Fibroblast of gingiva (primary cell): ENCODE measurements at places on chromosomes 2 and 18.

DNA sequence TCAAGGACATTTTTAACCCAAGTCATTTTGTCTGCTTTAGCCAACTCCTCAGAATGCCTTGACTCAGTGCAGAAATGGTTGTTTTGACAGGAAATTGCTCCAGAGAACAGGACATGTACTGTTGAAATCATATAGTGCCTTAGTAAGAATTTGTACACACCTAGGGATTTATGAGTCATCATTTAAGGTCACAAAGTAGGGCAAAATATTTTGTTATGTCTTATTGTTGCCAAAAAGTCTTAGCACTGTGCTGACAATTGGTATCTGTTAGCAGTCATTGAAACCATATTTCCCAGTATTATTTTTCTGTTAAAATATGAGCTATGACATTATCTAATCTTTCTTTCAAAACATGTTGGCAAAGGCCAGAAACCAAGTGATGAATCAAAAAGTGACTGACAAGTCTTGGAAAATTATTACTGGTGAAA lies 104.5 kb downstream of the OSBPL6 start:
- peak; percentile 58 for DNase-seq

- DNase-seq: no peak
Measured at GRCh38 chr2:127857265-127857808, 618 bp downstream of the POLR2D start.

DNA sequence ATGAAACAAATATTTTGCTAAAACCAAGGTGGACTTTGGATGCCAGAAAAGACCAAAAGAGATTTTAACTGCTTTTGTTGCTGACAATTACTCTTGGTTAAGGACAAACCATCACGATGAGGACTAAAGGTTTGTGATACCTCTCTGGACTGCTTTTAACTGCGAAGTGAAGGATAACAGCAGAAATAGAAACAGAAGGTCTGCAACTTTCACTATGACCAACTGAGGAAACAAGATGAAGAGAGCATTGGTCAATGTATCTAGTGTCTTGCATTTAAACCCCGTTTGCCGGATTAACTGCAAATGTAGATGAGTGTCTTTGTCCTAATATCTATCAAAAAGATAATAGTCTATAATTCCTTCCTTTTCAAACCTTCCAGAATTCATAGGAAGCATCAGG lies 541.7 kb downstream of the ERBB4 start:
- DNase-seq: no peak

GRCh38 chr18:58446391-58447060 lies 182.4 kb downstream of the ALPK2 start:
- no peak for DNase-seq

DNA sequence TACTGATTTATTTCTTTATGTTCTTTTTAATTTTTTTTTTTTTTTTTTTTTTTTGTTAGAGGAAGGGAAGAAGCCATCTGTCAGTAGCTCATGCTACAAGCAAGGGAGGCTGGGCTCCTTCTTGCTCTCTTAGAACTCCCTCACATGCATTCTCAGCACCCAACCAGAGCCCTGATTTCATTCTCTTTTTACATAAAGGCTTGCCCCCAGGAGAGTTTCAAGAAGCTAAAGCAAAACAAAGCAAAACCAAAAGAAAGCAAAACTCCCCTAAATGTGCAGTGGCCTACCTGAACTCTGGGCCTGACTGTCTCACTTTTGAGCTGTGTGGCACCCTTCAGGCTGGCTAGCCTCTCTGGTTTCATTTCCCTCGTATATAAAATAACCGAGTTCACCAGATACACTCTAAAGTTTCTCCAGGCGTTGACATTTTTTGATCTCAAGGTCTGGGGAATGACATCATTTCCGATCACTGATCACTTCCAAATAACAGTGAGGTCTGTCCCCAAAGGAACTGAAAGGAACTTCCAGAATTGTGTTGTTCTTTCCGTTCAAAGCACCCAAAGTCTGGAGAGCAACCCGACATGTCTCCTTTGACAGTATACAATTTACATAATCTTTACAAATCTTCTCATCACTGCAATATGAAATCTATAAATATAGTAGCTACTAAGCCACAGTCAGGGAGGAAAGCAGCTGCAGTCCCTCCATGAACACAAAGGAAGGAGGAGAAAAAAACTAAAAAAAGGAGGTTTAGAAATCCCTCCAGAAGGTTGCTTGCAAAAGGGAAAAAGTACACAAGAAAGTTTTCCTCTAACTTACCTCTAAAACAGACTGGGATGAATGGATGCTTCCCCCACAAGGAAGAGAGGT lies 145.6 kb upstream of the NCK2 start:
- DNase-seq: no peak

DNA sequence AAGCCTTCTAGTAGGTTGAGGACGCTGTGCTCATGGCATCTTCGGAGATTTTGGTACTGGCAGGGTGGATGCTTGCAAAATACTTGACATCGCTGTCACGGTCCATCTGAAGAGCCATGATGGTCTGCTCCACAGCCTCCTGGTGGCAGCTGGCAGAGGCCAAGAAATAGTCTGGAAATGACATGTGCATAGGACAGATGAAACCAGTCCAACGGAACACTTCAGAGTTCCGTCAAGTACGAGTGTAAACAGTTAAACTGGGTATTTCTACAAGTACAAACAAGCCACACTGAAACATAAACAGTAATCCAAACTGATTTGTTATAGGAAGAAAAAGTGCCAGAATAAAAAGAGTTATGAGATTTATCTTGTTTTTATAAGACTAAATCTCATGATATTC lies 66.6 kb downstream of the PPP4R1 start:
- no peak for DNase-seq

- DNase-seq: peak; percentile 87
Measured at GRCh38 chr2:63712748-63713147, 124.0 kb downstream of the MDH1 start.

DNA sequence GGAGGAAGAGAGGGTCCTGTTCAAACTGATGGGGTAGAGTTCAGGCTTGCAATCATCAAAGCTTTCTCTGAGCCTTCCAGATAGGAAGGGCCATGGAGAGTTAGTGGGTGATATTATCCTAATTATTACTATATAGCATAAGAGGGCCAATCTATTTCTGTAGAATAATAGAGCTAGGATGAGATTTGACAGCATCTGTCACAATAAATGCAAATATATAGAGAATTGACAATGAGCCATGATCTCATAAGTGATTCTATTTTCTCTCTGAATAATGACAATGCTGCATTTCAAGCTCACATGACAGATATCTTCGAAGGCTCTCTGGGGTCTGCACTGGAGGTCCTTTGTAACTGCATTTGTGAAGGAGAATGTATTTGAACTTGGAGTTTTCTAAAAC lies 521.9 kb upstream of the CELF4 start:
- DNase-seq: no peak

GRCh38 chr2:168552450-168552856 lies 96.4 kb downstream of the CERS6 start:
- no peak for DNase-seq

- DNase-seq: no peak
Measured at GRCh38 chr18:57533868-57534510, 52.5 kb downstream of the FECH start.

GRCh38 chr2:215637651-215638050 lies 201.8 kb upstream of the FN1 start:
- no peak for DNase-seq

DNA sequence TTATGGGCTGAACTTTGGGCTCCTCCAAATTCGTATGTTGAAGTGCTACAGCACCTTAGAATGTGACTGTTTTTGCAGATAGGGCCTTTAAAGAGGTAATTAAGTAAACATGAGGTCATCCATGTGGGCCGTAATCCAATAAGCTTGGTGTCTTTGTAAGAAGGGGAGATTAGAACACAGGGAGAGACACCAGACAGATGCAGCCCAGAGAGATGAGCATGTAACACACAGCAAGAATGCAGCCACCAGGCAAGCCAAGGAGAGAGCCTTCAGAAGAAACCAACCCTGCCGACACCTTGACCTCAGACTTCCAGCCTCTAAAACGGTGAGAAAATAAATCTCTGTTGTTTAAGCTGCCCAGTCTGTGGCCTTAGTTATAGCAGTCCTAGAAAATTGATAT lies 74.3 kb downstream of the HRH4 start:
- DNase-seq: no peak

- no peak for DNase-seq
Measured at GRCh38 chr2:156329031-156329926, 3.2 kb downstream of the NR4A2 start.

DNA sequence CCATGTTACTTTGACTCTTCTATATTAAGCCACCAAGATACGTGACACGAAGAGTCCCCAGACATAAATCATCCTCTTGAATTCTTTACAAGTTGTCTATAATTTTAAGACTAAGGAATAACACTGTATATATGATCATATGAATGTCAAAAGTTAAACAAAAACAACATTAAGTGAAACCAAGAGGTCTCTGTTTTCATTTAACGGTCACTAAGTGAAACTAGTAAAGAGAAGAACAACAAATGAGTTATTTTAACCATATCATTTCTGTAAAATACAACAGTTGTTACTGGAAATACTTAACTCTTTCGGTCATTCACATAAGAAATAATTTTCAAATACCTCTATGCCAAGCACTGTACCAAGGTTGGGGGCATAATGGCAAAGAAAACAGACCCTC lies 45.7 kb upstream of the STK17B start:
- no peak for DNase-seq

GRCh38 chr18:79870301-79871025 lies 72.7 kb downstream of the KCNG2 start:
- no peak for DNase-seq

- DNase-seq: peak; percentile 87
Measured at GRCh38 chr2:203340791-203341487, 12.7 kb downstream of the ABI2 start.

- peak; percentile 58 for DNase-seq
Measured at GRCh38 chr18:57635003-57635822, 13.6 kb upstream of the NARS1 start.

- peak; percentile 50 for DNase-seq
Measured at GRCh38 chr18:49073437-49073836, 122.7 kb upstream of the SMAD7 start.

DNA sequence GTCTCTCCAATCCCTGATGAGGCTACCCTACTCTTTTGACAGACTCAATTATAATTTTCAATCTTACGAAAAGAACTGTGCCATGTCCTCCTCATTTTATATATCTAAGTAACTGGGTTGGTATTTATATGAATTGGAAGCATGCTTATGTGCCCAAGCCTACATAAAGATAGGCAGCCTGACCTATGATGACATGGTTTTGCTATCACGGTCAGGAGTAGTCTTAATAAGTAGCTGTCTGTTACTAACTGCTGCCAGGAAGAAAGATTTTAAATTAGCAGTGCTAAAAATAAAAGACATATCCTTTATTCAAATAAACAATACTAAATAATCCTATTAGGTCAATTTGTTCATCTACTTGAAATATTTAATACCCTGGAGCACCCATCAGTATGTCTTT lies 102.0 kb upstream of the DTNA start:
- DNase-seq: no peak

- no peak for DNase-seq
Measured at GRCh38 chr2:241611062-241611461, 25.9 kb downstream of the THAP4 start.

- peak; percentile 70 for DNase-seq
Measured at GRCh38 chr2:218259099-218259961, 1.5 kb upstream of the GPBAR1 start.

DNA sequence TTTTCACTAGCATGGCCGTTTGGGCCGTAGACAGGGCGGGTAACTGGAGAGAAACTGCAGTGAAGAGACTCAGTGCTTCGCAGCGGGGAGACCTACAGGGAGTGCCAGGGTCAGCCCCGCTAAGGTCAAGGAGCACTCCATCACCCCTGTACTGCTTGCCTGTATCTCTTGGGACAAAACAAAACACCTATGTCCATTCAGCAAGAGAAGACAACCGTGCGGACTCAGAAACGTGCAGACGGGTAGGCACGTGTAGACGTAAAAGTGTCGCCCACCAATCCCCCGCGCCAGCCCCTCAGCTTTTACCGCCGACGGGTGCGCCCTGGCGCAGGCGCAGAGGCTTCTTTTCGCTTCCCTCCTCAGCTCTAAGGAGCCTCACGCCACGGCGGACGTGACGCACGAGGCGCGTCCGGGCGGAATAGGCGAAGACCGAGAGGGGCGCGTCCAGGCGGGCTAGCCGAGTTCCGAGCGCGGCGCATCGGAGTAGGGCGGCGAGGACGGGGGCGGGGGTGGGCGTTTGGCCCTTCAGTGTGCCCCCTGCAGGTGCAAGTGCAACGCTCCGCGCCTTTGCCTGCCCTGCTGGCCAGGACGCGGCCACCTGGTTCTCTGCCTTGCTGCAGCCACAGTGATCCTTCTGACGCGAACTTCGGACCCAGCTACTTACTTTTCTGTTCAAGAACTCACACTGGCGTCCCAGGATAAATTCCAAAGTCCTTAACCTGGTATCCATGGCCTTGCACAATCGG lies 3.3 kb upstream of the SOS1 start:
- peak; percentile 95 for DNase-seq

- DNase-seq: no peak
Measured at GRCh38 chr18:25454270-25454659, 102.3 kb upstream of the ZNF521 start.

DNA sequence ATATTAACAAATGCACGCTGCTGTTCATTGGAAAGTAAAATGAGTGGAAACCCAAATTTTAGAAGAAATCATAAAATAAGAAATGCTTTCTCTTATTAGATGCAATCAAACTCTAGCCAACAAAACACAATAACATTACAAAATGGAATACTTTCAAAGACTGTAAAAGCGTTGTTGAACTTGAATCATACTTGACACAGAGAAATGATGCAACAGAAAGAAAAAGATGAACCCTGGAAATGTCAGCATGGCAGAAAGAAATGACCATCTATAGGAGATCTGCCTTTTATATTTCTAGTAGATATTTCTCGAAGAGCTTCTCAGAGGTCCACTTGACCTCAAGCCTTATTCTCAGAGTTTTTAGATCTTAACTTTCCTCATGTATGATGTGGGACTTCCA lies 170.6 kb upstream of the MEIS1 start:
- DNase-seq: no peak

DNA sequence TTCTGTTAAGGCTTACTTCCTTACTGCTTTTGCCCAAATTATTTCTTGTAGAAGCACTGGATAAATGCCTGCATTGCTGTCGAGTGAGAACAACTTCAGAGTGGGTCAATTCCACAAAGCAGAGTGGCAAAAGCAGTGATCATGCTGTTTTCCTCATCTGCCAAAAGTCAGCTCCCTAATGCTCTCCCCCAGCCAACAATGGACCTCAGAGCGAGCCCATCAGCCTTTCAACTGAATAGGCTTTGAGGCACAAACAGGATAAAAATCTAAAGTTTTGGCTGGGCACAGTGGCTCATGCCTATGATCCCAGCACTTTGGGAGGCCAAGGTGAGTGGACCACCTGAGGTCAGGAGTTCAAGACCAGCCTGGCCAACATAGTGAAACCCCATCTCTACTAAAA lies 222.7 kb downstream of the TCF4 start:
- DNase-seq: no peak

DNA sequence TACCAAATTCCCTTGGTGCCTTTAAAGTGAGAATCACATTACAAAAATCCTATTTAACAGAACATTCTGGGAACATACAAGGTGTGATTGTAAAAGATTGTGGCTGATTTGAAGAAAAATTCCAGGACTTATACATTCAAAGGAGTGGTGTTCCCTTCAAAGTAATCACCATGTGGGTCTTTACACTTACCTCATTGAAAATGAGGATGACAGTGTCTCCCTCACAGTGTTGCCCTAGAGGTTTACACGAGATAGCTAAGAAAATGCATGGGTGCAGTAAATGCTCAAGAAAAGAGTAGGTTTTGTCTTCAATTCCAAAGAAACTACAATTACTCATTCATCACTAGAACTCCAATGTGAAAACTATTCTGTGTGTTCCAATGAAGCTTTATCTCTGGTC lies 331.5 kb downstream of the SLC4A3 start:
- no peak for DNase-seq

- DNase-seq: no peak
Measured at GRCh38 chr2:137809837-137810236, 154.4 kb upstream of the HNMT start.

GRCh38 chr2:14633061-14633460 lies 544 bp downstream of the LRATD1 start:
- DNase-seq: no peak
